ENCODE measurements at places on chromosomes 1 and 21.
A peak's percentile ranks its signal among the peaks of the same experiment; 100 is the strongest.

GRCh38 chr1:103199001-103199400, 90.7 kb upstream of the COL11A1 start:
- DNase-seq = no peak

GRCh38 chr1:58789322-58789856, 5.5 kb upstream of the JUN start:
- no peak for DNase-seq

DNA sequence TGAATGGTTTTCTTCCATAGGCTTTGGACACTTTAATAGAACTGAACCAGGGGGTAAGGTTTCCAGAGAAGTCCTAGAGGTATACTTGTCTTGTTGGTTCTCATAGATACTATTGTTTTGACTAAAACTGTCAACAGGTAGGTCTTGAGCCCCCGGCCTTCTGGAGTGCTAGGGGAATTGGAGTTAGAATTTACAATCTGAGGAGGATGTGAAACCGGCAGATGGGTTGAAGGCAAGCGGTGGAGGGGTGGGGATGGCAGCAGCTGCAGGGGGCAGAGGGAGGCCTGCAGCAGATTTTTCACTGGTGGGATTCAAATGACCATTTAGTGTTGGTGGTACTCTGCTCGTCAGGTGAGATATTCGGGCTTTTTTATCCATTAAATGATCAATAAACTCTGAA, 4.3 kb upstream of the CD1D start:
- no peak for DNase-seq

GRCh38 chr1:109917051-109917767, 6.6 kb downstream of the CSF1 start:
- no peak for DNase-seq

- DNase-seq = no peak
Measured at GRCh38 chr1:10870493-10871096, 74.1 kb upstream of the CASZ1 start.

DNA sequence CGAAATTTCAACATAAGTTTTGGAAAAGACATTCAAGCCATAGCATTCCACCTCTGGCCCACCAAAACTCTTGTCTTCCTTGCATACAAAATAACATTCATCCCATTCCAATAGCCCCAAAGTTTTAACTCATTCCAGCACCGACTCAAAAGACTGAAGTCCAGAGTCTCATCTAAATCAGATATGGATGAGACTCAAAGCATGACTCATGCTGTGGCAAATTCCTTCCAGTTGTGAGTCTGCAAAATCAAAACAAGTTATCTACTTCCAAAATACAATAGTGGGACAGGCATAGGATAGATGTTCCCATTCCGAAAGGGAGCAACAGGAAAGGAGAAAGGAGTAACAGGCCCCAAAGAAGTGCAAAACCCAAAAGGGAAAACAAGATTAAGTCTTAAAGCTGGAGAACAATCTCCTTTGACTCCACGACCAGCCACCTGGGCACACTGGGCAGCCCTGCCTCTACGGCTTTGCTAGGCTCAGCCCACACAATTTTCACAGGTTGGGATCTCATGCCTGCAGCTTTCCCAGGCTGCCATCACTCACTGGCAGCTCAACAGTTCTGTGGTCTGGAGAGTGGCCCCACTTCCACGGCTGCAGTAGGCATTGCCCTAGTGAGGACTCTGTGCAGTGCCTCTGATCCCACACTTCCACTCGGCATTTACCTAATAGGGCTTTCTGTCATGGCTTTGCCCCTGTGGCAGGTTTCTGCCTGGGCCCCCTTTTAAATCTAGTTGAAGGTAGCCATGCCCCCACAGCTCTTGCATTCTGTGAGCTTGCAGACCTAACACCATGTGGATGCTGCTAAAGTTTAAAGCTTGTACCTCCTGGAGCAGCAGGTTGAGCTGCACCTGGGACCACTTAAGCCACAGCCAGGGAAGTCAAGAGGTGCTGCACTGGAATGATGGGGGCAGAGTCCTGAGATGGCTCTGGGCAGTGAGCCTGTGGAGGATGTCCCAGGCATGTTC, 51.0 kb downstream of the RUNX3 start:
- peak; percentile 76 for DNase-seq

GRCh38 chr1:173477286-173478093, at the start of gene PRDX6:
Gene PRDX6, plus strand, starts transcription at chr1:173477335. Its CDS starts 63 bp downstream, at chr1:173477398.
- peak; percentile 73 for DNase-seq

DNA sequence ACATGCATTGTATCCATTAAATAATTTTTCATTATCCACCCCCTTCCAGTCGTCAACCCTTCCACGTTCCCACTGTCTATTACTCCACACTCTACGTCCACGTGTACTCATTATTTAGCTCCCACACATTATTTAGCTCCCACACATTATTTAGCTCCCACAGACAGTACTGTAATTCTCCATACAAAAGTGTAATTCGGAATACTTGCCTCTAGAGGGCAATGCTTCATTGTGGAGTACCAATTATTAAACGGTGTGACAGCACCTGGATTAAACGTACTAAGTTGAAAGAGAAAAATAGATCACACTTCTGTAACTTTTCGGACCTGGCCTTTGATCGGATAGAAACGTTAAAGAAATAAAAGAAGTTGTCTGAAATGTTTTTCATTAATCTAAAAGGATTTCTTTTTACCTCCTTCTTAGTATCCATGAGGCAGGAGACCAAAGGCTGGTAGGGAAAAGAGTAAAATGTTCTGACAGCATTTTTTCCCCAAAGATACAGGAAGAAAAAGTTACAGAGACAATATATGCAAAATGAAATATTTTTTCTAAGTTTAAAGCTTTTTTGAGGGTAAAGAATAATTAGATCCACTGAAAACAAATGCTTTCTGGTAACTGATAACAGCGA, 99.2 kb downstream of the LHX8 start:
- DNase-seq = peak; percentile 41

DNA sequence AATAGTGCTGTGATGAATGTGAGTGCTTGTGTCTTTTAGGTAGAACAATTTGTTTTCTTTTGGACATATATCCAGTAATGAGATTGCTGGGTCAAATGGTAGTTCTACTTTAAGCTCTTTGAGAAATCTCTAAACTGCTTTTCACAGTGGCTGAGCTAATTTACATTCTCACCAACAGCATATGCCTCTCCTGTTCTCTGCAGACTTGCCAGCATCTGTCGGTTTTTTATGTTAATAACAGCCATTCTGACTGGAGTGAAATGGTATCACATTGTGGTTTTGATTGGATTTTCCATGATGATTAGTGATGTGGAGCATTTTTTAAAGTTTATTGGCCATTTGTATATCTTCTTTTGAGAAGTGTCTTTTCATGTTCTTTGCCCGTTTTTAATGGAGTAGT, 647.3 kb upstream of the ADAMTS5 start:
- no peak for DNase-seq

- DNase-seq = no peak
Measured at GRCh38 chr1:156886583-156887281, 6.8 kb upstream of the PEAR1 start.

DNA sequence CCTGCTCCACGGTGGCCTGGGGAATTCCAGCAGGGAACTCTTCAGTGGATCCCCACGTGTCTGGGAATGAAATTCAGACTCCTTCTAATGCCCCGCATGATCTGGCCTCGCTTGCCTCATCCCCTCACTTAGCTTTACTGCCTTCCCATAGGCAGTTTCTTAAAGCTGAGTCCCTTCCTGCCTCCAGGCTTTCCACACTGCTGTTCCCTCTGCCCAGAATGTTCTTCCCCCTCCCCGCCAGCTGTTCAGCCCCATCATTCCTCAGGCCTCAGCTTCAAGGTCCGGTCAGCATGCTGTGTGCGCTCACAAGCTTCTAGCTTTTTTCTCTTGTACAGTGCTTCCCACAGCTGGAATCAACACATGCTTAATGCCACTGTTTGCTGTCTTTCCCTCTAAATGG, 54.9 kb upstream of the WASF2 start:
- no peak for DNase-seq

DNA sequence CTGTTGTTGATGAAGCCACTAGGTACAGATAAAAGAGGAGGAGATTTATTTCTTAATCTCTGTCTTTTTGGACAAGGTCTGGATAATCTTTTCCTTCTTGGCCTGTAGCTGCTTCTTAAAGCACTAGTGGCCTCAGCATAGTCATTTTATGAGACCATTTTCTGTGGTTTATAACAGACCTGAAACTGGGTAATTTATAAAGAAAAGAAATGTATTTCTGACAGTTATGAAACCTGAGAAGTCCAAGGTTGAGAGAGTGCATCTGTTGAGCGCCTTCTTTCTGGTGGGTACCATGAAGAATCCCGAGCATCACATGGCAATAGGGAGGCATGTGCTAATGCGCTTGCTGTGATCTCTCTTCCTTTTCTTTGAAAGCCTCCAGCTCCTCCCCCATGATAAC, 36.7 kb upstream of the PDC start:
- no peak for DNase-seq

- DNase-seq = no peak
Measured at GRCh38 chr1:151837884-151838221, 1.8 kb downstream of the C2CD4D start.

- no peak for DNase-seq
Measured at GRCh38 chr1:171841931-171842761, 848 bp downstream of the DNM3 start.

DNA sequence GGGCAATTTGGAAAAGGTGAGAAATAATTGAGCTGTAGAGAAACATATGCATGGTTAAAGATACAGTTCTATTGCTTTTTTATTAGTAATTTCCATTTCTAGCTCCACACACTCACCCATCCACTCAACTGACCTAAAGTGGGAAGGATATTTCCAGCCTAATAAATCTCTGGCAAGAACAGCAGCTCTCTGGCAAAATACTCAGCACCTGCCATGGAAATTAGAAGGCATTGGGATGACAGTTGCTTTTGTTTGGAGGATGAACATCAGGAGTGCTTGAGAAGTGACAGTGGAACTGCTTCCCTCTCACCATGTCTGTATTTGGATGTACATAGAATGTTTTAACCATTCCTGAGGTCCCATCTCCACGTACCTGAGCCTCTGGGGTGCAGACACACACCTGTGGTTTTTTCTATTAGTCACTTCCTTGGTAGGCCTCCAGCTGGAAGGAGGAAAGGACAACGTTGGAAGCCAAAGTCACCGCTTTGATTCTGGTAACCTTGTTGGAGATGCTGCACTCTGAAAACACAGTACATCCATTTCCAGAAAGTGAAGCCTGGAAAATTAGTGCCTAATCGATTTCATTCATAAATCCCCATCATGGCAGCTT, 62.3 kb upstream of the RUNX1 start:
- no peak for DNase-seq

DNA sequence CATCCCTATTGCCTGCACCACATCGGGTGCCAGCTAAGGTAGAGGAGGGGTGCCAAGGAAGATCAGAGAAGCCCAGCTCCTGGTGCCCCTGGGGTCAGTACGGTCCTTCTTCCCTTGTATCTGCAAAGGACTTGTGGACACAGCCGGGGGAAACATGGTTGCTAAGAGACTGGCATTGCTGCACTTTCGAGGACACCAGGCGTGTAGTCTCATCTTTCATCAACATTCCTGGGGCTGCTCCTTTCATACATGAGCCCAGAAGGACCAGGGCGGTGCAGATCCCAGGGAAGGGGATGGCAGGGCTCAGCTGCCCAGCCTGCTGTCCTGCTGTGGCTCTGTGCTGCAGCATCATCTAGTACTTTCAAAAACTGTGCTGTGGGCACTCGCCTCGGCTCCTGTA, 61.0 kb downstream of the RUNX1 start:
- no peak for DNase-seq

DNA sequence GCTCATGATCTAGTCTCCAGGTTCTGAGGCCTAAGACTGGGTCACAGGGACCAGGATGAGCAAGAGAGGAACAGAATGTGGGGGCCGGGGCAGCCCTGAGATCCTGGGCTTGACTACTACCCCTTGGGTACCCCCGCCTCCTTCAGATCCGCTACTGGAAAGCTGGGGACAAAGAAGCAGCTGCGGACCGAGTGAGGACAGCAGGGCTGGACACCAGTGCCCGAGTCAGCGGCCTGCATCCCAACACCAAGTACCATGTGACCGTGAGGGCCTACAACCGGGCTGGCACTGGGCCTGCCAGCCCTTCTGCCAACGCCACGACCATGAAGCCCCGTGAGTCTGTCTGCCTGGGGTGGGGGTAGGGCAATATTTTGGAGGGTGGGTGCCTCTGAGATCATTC, 12.5 kb downstream of the TMEM81 start:
- DNase-seq = no peak

DNA sequence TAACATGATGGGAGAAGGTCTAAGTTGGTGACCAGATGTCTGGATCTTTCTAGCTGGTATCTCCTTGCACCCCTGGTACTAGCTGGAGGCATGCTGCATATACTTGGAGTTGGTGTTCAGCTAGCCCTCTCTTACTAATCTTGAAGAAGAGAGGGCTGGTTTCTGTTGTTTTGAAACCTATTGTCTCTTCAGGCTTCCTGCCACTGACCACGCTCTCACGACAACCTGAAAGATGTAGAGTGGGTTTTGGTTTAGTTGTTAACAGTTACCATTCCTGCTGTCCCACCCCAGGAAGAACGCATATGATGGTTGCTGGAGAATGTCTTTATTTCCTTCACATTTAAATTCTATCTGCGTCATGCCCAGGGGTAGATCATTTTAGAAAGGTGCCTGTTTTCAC, 3.6 kb downstream of the MAN1C1 start:
- no peak for DNase-seq

DNA sequence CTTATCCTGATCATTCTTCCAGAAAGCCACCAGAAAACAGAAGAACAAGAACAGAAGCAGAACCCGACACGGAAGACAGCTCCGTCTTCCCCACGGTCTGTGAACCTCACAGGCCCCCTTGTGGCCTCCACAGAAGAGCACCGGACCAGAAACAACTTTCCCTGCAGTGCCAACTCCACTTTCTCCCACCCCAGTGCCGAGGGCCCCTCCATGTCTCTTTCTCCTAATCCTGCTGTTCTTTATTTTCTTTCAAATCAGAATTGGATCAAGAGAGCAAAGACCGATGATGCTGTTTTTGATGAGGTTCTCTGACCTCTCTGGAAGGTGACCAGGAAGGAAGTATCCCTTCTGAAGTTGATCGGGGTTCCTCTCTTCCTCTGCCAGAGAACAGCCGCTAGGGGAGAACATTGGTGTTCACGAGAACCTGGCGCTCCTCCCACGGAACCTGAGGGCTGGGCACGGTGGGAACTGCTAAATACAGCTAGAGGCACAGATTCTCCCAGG, 58.9 kb upstream of the CTTNBP2NL start:
- DNase-seq = peak; percentile 48

DNA sequence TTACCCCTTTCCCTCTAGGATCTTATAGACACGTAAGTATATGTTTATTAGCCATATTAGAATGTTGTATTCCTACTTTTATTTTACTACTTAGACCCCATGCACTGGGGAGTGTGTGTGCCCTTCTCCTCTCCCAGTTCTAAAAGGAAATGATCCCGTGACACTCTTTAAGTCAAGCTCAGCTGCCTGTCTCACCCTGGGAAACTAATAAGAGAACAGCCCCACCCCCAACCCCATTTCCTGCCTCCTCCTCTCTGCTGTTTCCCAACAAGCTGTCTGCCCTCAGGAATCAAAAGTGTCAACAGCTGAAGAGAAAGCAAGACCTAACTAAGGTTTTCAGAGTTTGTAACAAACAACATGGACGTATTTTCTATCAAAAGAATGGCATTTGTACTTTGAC, 92.6 kb upstream of the VAV3 start:
- no peak for DNase-seq

Measured in fibroblast of the aortic adventitia (primary cell).